ENCODE measurements at places on chromosomes 12 and 14.

DNA sequence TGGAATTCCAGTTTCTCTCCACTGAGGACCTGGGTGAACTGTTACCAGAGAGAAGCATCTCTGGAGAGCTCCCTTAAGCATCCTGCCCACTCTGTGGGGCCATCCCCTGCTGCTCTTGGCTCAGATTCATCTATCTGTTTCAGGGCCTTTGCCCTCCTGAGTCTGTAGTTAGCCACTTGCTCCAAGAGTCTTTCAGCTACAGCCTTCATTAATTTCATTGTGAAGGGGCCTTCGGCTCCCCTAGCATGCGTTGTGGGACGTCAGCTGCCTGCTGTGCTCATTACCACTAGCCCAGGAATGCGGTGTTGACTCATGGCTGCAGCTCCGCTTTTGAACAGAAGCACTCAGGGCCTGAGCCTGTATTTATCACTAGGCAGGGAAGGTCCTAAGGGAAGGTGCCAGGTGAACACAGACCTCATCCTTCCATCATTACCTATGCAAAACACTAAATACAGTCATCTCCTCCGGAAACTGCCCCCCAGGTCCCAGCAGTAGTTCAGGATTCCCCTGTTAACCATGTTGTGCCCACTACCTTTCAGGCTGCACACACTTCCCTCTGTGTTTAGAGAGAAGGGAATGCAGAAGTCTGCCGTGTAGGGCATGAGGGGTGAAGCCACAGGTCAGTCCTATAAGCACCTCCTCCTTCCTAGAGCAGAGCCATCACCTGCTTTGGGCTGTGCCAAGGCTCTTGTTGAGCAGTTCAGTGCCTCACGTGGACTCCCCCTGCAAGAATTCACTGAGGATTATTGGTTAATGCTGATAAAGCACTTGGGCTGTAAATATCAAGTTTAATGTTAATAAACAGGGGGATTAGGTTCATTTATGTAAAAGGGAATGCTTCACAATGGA, 191.4 kb downstream of the CACNA1C start:
- peak; percentile 77 for DNase-seq

GRCh38 chr14:44971459-44971858, 9.5 kb downstream of the TOGARAM1 start:
- DNase-seq: no peak

DNA sequence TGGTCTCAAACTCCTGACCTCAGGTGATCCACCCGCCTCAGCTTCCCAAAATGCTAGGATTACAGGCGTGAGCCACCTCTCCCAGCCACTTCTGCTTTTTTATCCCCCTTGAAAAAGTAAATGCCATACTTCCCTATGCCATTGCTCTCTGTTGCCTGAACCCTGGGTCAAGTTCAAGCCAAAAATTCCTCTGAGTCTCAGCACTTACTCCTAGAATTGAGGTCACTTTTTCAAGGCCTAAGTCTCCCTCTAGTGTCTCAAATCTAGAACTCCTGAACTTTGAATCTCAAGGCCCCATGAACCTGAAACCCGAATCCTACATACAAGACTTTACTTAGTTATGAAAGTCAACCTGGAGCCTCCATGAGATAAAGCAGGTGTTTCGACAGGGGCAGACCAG, 1.4 kb upstream of the APOBEC1 start:
- peak; percentile 82 for DNase-seq

- DNase-seq: no peak
These were observed 52.6 kb downstream of the AEBP2 start for GRCh38 chr12:19491863-19492262.

DNA sequence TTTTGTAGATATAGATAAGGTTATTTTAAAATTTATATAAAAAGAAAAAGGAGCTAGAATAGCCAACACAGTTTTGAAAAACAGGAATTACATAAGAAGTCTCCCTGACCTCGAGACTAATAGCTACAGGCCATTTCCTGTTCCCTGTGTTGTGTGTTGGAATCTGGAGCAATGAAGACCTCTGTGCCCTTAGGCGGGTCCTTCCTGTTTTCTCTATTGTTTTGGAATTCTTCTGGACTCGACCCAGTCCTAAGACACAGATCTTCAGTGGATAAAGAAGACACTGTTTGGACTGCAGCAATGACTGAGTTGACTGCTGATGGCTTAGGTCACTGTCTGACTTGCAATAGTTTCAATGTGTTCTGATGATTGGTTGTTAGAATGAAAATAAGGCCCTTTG, 26.2 kb downstream of the SNRPF start:
- no peak for DNase-seq

DNA sequence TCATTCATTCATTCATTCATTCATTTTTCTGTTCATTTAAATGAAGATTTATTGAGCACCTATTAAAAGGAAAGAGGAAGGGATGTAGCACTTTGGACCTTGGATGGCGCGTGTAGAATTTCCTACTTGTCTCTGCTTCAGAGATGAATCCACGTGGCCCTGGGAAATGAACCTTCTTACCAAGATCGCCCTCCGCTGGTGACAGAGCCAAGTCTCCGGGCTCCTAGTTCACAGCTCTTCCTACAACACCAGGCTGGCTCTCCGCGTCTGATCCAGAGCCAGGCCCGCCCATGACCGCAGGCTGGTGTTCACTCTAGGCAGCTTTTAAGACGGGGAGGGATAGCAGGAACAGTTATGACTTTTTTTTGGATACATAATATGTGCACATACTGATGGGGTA, 70.9 kb upstream of the PIWIL1 start:
- peak; percentile 75 for DNase-seq

- DNase-seq: no peak
These were observed 7.7 kb downstream of the CBX5 start for GRCh38 chr12:54272214-54272613.

GRCh38 chr12:12561371-12562015, 1.2 kb downstream of the DUSP16 start:
- peak; percentile 62 for DNase-seq

All from GM23338 (cell line).